ENCODE measurements at places on chromosomes 5 and 9.
A peak's percentile ranks its signal among the peaks of the same experiment; 100 is the strongest.

GRCh38 chr5:142110046-142110531 lies 1.5 kb downstream of the NDFIP1 start:
- DNase-seq = peak; percentile 53

DNA sequence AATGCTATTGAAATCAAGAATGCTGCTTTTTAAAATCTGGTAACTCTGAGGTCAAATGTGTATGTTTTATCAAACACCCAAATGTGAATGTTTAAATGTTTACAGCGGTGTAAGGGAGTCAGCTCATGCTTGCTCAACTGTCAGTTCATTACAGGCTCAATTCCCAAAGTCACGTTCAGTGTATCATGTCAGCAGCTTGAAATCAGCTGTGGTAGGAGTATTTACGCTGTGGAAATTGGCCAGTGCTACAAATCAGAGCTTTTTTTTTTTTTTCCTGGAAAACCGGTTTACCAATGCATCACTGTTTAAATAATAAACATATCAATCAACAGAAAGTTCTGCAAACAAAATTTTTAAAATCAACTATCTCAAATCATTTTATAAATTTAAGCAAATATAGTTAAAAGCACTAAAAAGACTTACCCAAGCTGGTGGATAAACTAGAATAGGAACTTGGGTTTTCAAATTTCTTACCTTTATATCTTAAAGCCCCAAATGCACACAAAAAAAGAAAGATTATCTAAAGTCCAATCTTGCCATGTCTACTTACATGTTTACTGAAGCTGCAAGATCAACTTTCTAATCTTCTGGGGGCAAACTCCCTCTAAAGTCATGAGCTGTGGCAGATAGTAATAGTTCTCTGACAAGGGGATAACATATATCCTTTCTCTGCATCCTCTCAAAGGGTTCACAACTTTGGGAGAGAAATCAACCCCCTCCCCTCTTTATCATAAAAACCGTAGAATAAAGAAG lies 57.6 kb upstream of the GRAMD2B start:
- no peak for DNase-seq

GRCh38 chr5:123448743-123449142 lies 25.5 kb upstream of the CEP120 start:
- no peak for DNase-seq

DNA sequence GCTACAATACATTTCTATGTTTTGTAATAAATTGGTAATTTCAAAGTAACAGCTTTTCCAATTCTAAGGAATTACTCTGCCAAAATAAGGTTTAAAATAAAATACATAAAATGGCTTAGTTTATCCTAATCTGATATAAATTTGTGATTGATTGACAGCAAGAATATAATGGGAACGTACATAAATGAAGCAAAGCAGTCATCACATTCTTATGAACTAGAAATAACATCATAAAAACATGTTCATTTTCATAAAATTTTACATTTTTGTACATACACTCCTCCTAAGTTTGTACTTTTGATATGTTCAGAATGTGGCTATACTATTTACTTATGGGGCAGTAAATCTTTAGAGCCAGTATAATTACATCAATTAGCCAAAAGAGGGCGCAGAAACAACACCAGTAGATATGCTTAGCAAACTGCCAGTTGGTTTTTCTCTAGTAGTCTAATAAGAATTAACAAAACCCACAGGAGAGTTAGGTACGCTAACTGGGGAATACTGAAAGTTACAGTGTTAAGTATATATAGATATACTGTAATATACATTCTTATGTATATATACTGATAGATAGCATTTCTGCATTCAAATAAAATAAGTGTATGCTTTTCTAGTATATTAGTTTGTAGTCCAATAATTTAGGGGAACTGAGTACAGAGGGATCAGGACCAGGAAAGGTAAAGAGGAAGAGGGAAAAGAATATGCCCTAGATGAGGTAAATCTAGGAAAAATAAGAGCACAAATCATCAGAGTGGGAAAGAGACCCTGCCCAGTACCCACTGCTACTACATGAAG lies 76.8 kb downstream of the ZDHHC21 start:
- peak; percentile 86 for DNase-seq

DNA sequence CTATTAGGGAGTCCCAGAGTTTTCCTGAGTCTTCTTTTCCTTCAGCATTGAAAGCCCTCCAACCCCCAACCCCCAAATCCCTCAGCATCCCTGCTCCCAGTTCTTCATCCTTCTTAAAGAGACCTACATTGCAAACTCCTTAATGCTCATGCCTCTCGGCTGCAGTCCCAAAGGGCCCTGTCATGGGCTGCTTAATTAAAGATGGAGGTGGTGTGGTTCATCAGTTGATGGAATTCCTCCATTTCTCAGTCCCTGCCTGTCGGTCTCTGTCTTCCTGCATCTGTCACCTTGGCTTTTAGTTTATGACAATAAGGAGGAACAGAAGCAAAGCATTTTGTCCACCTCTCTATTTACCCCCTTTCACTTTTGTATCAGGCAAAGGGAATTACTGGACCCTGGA lies 2.0 kb downstream of the FOXI1 start:
- DNase-seq = no peak

- peak; percentile 26 for DNase-seq
These were observed 8.8 kb upstream of the C5orf15 start for GRCh38 chr5:133977161-133977787.

- no peak for DNase-seq
These were observed 303.8 kb downstream of the EDIL3 start for GRCh38 chr5:84080908-84081307.

DNA sequence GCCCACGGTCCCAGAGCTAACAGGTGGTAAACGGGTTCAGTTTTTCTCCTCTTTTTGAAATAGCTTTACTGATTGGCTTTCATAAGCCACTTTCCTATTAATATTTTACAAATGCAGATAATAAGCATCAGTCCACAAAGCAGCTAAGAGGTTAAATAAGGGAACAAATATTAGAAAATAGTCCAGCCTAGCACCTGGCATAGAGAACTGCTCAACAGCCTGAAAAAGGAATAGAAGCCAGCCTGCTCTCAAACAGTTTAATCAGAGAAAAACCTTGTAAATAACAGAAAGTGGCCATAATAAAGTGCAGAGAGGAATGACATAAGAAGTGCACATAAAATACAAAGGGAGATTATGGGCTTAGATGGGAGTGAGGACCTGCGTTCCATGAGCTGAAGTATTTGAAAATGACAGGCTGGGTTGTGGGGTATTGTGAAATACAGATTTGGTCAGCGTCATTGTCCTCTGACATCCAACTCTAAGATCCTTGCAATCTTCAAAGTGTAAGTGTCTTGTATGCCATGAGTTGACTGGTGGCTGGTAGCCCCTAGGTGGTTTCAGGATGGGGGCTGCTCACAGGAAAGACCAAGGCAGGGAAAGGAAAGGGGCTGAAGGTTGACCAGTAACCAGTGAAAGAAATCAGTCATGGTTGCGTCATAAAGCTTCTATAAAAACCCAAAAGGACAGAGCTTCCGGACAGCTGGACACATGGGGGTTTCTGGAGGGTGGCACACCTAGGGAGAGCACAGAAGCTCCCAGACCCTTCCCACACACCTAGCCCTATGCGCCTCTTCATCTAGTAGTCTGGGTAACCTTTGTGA lies 32.4 kb downstream of the MYO10 start:
- DNase-seq = no peak

- DNase-seq = no peak
These were observed 29.7 kb downstream of the GPR21 start for GRCh38 chr9:123063177-123063598.

DNA sequence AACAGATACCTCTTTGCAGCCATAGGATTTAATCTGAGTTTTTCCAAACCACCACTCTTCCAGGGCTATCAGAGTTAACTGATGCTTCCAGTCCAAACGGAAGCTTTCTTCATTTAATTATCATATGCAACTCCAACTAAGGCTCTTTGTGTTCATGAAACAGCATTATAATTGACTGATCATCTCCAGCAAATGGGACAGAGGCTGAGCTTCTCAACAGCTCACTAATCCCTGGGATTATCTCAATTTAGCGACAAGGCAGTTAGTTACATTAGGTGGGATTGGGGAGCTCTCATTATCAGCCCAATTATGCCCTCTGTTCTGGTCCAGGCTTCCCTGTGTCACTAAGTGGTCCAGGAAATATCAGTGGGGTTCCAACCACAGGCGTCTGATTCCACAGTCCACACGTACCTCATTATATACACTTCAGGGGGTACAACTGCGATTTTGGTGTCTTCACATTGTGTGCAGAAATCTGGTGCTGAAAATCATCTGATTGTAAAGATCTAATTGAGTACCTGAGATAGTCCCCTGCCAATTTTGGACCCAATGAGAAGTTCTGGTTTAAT lies 313.5 kb upstream of the PANK3 start:
- no peak for DNase-seq

GRCh38 chr5:151271336-151271735 lies 18.4 kb downstream of the GM2A start:
- no peak for DNase-seq

DNA sequence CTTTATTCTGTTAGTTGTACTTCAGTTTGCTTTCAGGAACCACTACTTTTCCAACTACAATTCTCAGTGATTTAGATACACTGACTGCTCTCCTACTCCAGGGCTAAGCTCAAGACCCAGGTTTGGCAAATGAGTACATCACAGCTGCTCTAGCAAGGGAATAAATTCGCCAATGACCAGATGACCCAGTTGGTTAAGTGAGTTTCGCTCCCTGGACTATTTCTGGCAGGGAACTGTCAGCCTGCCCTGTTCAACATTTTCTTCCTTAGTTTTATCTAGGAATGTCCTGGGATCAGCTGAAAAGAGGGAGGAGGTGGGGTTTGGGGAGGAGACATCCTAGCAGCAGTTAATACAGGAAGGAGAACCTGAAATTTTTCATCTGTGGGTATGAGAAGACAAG lies 6.4 kb upstream of the STARD4 start:
- no peak for DNase-seq

DNA sequence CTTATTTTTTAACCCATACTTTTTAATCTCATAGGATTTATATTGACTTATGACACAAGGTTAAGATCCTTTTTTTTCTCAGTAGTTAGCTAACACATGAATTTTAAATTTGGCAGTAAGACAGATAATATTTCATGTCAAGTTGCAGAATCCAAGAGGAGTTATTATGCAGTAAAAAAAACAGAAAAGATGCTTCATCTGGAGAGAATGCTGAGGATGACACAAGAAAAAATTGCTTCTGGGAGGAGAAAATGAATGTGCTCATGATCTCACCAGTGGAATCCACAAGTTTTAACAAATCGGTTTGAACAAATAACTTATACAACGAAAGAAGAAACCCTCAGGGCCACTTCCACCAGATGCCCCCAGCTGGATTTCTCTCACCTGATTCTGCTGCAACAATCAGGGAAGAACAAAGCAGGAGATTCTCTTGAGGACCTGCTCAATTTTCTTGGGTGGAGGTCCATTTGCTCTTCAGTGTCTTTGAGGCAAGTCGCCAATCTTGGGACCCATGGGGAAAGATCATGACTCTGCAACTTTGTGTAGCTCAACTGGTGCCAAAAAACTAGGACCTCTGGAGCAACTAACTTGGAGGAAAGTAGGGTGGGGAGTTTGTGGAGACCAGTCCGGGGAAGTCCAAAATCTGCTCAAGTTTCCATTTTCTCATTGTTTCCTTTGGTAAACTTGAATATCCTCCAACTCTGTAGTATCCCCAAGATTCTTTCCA lies 50.5 kb upstream of the TNFSF15 start:
- no peak for DNase-seq

GRCh38 chr5:24767086-24767485 lies 122.3 kb upstream of the CDH10 start:
- DNase-seq = no peak

GRCh38 chr5:98785244-98785643 lies 11.8 kb downstream of the RGMB start:
- no peak for DNase-seq

GRCh38 chr9:99819123-99819855 lies 2.4 kb upstream of the NR4A3 start:
- DNase-seq = peak; percentile 69

- no peak for DNase-seq
These were observed 1209.3 kb upstream of the CDH6 start for GRCh38 chr5:29984156-29984540.

GRCh38 chr9:73042155-73042554 lies 89.3 kb upstream of the ALDH1A1 start:
- DNase-seq = no peak

GRCh38 chr9:70031141-70031545 lies 12.5 kb upstream of the MAMDC2 start:
- DNase-seq = no peak

GRCh38 chr9:130999245-130999623 lies 9.7 kb upstream of the LAMC3 start:
- no peak for DNase-seq

- no peak for DNase-seq
These were observed 97.0 kb downstream of the HMHB1 start for GRCh38 chr5:143908959-143909358.

DNA sequence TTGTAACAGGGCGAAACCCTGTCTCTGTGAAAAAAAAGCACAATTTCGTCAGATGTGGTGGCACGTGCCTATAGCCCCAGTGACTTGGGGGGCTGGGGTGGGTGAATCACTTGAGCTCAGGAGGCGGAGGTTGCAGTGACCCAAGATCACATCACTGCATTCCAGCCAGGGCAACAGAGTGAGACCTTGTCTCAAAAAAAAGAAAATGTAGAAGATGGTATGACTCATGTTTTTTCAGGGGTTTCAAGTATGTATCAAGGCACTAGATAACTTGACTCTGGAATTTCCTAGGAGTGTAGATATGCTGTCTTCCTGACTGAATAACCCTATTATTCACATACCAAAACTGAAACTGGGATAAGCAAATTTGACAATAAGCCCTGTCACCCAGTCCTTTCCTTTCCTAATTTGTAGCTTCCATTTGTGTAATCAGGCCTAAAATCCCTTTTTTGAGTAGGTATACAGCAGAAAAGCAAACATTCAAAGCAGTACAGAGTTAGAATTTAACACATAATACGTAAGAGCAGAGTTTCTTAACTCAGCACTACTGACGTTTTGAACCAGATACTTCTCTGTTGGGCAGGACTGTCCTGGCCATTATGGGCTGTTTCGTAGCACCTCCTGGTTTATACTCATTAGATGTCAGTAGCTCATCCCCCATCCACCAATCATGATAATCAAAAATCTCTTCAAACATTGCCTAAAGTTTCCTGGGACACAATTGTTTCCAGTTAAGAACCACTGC lies 17.3 kb upstream of the ANKRD18B start:
- no peak for DNase-seq

GRCh38 chr9:91867740-91868139 lies 82.3 kb downstream of the ROR2 start:
- no peak for DNase-seq

DNA sequence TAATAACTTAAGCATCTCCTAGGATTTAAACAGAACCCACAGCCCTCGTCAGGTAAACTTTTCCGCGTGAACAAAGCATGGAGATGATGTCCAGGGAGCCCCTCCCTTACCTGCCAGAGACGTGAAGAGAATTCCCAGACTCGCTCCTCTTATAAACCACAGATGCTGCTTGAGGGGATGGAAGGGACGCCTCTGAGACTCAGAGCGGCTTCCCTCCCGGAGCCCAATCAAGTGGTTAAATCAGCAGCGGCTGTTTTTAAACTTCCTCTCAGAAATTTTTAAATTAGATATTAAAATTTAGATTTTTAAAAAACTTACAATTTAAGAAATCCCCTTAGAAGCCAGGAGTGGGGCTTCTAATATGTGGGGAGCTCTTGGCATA lies 71.8 kb downstream of the RAPGEF1 start:
- DNase-seq = no peak
